ENCODE measurements at places on chromosomes 6 and 20.

DNA sequence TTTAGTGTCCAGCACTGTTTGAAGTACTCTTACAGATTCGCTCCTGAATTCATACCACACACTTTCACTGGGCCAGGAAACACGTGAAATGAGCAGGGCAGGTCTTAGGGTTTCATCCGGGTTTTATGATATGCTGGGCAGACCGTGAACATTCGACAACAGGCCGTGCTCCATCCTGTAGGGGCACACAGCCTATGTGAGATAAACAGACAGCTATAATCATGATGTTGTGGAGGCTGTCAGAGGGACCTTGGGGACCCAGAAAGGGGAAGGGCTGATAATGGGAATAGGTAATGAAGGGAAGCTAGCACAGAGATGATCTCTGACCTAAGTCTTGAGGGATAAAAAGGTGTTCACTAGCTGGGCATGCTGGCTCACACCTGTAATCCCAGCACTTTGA is 110.4 kb downstream of the RIN2 start:
- DNase-seq, result no peak

- DNase-seq, result no peak
Measured at GRCh38 chr6:144639654-144640053, 354.5 kb downstream of the UTRN start.

- no peak for DNase-seq
Measured at GRCh38 chr6:93341900-93342613, 77.3 kb downstream of the EPHA7 start.

GRCh38 chr6:84847390-84848160 is 83.2 kb upstream of the TBX18 start:
- DNase-seq, result no peak

All from GM10248 (cell line).